Diencephalon (tissue), 1 donor: ENCODE measurements at places on chromosomes 3 and 15. TPM values are rescaled to one million over a fixed set of nuclear protein-coding genes. Genes with fewer than 3 reads are reported as not detected.

The MINAR1 gene
- total RNA-seq = 41.8 TPM

The UROC1 gene
- not detected for total RNA-seq

The CAMP gene
- not detected for total RNA-seq

The YEATS2 gene
- 52.4 TPM for total RNA-seq

The GOLGA8J gene
- 0.23 TPM for total RNA-seq

The HAPLN3 gene
- 13.8 TPM for total RNA-seq

The GOLGA8K gene
- 1.2 TPM for total RNA-seq

The GOLGA8G gene
- not detected for total RNA-seq

The ACTC1 gene
- 1.8 TPM for total RNA-seq

The DPPA4 gene
- 2.1 TPM for total RNA-seq

The CSTA gene
- 1.4 TPM for total RNA-seq

The SPINK8 gene
- total RNA-seq = not detected

The NEDD4 gene
- 8.8 TPM for total RNA-seq

The PLSCR5 gene
- total RNA-seq = 3.0 TPM

The SHC4 gene
- total RNA-seq = 10.1 TPM

The ESYT3 gene
- total RNA-seq = 4.4 TPM

The CFAP161 gene
- 5.3 TPM for total RNA-seq

The GOLGA6L7 gene
- total RNA-seq = not detected

The TRIM71 gene
- total RNA-seq = 3.0 TPM

The ST8SIA2 gene
- 61.8 TPM for total RNA-seq

The C3orf20 gene
- 0.23 TPM for total RNA-seq

The GABRR3 gene
- total RNA-seq = not detected

The EBLN2 gene
- total RNA-seq = 5.3 TPM

The RAB6B gene
- total RNA-seq = 160 TPM

The ADAMTSL3 gene
- 2.3 TPM for total RNA-seq

The KCNMB3 gene
- 3.2 TPM for total RNA-seq

The WWTR1 gene
- 18.5 TPM for total RNA-seq

The PRICKLE2 gene
- total RNA-seq = 69.9 TPM

The MESD gene
- 22.4 TPM for total RNA-seq

The APPL1 gene
- 141 TPM for total RNA-seq

The GOLGA8T gene
- total RNA-seq = 0.69 TPM
